ENCODE measurements at places on chromosomes 4 and X.

GRCh38 chrX:152892999-152893891, 4.6 kb upstream of the ZNF185 start:
- DNase-seq = no peak

DNA sequence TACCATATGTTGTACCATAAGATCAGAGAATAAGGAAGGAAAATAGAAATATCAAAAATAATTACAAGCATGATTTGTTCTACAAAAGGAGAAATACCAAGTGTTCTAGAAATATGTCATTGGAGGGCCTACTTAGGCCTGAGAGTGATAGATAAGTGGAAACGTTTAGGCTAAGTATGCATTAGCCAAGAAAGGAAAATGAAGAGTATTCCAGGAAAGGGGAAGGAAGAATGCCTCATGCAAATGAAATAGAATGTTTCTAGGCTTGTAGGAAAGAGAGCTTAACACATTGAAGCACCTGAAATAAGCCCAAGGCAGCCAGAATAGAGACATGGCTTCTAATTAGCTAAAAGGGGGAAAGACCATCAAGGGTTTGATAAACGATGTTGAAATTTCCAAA, 595.7 kb upstream of the ATOH1 start:
- DNase-seq = no peak

GRCh38 chr4:336893-337142, 796 bp upstream of the ZNF141 start:
- DNase-seq = no peak

DNA sequence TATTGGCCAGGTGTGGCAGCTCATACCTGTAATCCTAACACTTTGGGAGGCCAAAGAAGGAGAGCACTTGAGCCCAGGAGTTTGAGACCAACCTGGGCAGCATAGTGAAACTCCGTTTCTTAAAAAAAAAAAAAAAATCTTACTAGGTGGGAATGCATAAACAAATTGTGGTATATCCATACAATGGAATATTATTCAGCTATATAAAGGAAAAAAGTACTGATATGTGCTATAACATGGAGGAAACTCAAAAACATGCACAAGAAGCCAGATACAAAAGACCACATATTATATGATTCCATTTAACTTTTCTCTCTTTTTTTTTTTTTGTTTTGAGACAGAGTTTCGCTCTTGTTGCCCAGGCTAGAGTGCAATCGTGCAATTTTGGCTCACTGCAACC, 13.5 kb upstream of the BCORL1 start:
- no peak for DNase-seq

DNA sequence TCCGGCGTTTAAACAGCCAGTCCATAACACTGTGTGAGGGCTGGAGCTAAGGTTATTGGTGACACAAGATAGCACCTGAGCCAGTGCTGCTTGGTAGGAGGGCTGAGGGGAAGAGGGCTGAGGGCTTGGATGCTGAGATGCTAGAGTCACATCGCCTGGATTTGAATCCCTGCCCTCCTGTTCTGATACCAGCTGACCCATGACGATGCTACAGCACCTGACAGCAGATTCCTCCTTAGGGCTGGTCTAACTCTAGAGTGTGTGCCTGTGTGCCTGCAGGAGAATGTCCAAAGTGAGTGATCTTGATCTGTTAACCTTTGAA, 102.5 kb downstream of the PTTG2 start:
- no peak for DNase-seq

GRCh38 chr4:18297684-18298083, 276.1 kb upstream of the LCORL start:
- DNase-seq = no peak

GRCh38 chr4:24598025-24598424, 13.7 kb upstream of the DHX15 start:
- no peak for DNase-seq

DNA sequence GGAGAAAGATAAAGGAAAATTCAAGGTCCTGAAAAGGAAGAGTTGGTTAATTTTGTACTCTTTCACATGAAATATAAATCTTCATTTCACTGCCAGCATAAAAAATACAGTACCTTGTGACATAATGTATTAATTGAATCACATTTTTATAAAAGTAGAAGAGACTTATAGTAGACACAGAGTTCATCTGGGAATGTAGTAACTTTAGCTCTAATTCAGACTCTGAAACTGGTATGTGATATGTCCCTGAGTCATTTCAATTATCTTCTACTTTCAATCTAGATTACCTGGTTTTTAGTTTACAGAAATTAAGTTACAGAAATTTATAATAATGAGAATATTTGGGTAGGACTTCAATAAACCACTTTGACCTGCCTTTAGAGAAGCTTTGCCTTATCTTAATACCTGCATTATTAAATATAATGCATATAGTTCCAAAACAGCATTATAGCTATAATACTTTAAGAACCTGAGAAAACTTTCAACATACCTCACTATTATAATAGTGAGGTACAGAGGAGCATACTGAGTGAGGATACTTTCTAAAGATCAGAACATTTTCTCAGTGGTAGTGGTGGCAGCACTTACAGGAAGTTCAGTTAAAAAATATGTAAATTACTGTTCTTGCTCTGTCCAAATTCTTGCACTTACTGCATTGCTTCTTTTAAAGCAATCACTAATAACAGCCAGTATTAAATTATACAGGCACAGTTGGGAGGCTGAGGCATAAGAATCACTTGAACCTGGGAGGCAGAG, 11.2 kb downstream of the NEK1 start:
- no peak for DNase-seq

GRCh38 chr4:112173593-112174558, 28.6 kb downstream of the FAM241A start:
- no peak for DNase-seq

GRCh38 chr4:131251321-131251720, 1897.8 kb upstream of the PCDH10 start:
- DNase-seq = no peak

DNA sequence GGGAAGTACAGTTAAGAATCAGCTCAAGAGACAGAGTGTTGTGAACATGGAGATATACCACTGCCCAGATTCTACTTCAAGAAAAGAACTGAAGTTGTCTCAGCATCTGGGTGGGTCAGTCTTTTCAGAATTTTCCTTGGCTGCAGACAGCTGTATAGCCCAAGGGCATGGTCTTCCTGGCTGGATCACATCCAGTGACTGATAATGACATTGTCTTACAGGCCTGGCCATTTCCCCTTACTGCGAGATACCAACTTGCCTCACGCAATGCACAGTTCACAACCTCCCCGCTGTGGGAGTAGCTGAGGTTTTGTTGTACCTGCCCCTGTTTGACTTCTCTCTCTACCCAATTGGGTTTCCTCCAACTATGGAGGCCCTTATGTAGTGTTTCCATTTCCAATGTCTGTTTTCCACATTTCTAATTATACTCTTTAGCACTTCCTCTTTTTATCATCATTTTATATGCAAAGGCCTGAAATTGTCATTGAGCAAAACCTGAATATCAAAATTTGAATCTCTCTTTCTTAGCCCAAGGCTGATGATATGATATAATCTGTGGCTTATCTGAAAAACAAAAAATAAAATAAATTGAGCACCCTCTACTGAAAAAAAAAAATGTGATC, 209.1 kb downstream of the NAF1 start:
- no peak for DNase-seq

DNA sequence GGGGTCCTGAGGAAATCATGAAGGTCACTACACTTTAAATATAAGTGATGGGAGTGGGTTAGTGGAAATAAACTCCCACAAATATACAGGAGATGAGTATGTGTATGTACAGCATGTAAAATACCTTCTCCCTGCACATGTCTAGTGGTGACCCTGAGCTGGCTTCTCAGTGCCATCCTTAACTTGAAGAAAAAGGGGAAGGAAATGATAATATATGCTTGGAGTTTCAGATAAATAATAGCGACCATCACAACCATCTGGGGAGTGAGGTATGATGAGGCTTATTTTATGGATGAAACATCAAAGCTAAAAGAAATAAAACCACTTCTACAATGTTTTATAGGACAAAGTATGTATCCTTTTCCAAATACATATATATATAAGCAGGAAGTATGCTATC, 41.0 kb upstream of the SORBS2 start:
- DNase-seq = no peak

GRCh38 chr4:26784207-26784865, 76.3 kb upstream of the STIM2 start:
- no peak for DNase-seq

- DNase-seq = no peak
Measured at GRCh38 chr4:12723849-12724447, 760.2 kb downstream of the RAB28 start.

GRCh38 chr4:39937683-39938268, 39.9 kb downstream of the PDS5A start:
- DNase-seq = no peak

GRCh38 chr4:184432127-184432922, 42.0 kb downstream of the IRF2 start:
- no peak for DNase-seq

GRCh38 chrX:19204636-19205035, 82.4 kb upstream of the ADGRG2 start:
- DNase-seq = no peak

GRCh38 chr4:88967883-88968331, 89.1 kb downstream of the FAM13A start:
- no peak for DNase-seq

DNA sequence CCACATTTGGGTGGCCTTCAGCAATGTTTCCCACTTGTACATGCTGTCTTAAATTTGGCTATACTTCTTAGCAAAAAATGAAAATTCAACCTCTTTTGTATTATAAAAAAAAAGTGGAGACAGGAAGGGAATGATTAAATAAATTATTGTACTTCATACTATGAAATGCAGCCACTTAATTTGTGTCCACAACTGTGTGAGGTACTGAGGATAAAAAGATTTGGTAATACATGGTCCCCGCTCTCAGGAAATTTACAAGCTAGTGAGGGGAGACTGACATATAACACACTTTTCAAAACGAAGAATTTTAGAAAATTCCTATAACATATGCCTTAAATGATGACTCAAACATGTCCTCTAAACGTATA, 105.0 kb downstream of the HNRNPD start:
- DNase-seq = no peak

- DNase-seq = no peak
Measured at GRCh38 chrX:2159861-2160260, 340.9 kb downstream of the DHRSX start.

DNA sequence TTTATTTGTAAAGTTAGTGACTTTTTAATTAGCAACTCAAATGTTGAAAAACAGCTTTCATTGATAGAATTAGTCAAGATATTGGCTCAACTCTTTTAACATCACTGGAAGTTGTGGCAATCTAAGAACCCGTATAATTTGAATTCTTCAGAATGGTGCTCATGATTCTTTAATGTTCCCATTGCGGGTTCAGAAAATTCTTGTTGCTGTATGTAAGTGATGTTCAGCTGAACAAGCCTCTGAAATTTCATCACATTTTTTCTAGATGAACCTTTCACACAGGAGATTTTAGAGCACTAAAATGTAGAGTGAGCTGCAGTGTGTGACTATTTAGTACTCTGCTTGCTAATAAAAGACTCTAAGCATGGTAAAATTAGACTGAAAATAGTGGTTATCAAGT, 1317.7 kb downstream of the FSTL5 start:
- no peak for DNase-seq

- no peak for DNase-seq
Measured at GRCh38 chrX:42934020-42934726, 156.2 kb upstream of the PPP1R2C start.

- no peak for DNase-seq
Measured at GRCh38 chrX:1909419-1910206, 294.8 kb downstream of the ASMT start.

DNA sequence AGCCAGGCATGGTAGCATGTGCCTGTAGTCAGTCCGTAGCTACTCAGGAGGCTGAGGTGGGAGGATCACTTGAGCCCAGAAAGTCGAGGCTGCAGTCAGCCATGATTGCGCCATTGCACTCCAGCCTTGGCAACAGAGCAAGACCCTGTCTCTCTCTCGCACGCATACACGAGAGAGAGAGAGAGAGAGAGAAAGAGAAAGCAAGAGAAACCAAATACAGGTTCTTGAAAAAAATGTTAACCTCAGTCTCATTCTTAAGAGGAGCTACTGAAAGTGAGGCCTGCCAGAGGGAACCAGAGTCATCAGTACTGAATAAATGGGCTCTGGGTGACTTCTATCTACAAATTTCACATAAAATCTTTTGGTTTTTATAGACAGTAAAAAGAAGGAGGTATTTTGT, 42.9 kb downstream of the KIAA0232 start:
- no peak for DNase-seq

- no peak for DNase-seq
Measured at GRCh38 chr4:80006935-80007744, 65.9 kb downstream of the ANTXR2 start.

GRCh38 chr4:21457086-21457840, 491.3 kb downstream of the KCNIP4 start:
- DNase-seq = no peak

DNA sequence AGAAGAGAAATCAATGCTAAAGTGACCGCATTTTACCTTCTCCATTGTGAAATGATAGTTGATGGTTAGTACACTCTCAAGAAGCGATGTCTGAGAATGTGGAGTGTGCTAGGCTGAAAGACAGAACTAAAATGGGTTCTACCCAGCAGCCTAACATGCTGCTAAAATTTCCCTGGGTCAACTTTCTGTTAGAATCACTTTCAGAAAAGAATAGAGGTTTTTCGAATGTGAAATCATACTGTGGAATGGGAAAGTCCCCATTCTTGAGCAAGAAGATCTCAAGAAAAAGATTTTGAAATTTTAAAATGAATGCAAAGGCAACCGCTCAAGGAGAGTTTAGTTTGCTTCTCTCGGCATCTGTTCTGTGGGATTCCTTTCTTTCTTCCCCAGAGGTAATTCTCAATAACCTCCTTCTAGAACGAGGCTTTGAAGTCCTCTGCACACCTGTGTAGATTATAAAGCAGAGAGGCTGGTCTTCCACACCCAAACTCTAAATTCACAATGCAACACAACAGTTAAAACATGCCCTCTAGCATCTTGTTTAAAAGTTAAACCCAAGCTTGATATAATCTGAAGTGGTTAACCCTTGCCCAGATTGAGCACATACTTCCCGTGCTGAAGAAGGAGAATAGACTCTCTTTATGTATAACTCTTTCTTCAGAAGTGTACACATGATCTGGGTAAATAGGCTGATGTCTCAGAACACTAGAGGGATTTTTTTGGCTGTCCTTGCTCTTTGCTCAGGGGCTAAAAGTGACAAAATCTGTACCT, 208.7 kb upstream of the KLF3 start:
- no peak for DNase-seq

GRCh38 chr4:88029556-88029955, 22.1 kb downstream of the PKD2 start:
- DNase-seq = no peak

- no peak for DNase-seq
Measured at GRCh38 chrX:80266979-80267378, 153.3 kb upstream of the TENT5D start.

GRCh38 chr4:6095897-6096296, 77.7 kb upstream of the C4orf50 start:
- DNase-seq = no peak
